Right renal pelvis (tissue), 4 donors: ENCODE measurements at places on chromosomes 7 and 10. TPM values are rescaled to one million over a fixed set of nuclear protein-coding genes. Genes with fewer than 3 reads are reported as not detected.

GRCh38 chr7:128785738-128786137 lies 6.0 kb upstream of the CCDC136 start:
- no peak for DNase-seq

ERVW-1 gene
- 0.83 TPM for polyA plus RNA-seq

- DNase-seq = no peak
Measured at GRCh38 chr7:134744569-134744968, 34.9 kb upstream of the CALD1 start.

GRCh38 chr10:13848520-13849445 lies 262.0 kb downstream of the PRPF18 start:
- DNase-seq = no peak

OPALIN gene
- polyA plus RNA-seq = not detected

CPA2 gene
- 0.40 TPM for polyA plus RNA-seq

DNA sequence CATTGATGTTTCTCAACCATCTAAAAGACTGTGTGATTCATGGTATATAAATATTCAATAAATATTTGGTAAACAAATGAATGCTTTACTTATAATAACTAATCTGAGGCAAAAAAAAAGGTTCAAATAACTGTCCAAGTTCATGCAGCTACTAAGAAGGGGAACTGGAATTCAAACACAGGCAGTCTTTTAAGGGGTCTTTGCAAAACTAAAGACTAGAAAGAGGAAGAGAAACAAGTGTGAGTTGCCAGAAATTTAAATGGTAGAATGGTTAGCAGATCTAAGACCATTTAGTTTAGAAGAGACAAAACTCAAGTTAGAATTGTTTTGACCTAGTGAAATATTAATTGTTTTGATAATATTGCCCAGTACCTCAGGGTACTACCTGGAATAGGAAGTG lies 642.0 kb upstream of the LRRN3 start:
- no peak for DNase-seq

ST8SIA6 gene
- 1.8 TPM for polyA plus RNA-seq
